ENCODE measurements at places on chromosomes 5 and 9.
A peak's percentile ranks its signal among the peaks of the same experiment; 100 is the strongest.

DNA sequence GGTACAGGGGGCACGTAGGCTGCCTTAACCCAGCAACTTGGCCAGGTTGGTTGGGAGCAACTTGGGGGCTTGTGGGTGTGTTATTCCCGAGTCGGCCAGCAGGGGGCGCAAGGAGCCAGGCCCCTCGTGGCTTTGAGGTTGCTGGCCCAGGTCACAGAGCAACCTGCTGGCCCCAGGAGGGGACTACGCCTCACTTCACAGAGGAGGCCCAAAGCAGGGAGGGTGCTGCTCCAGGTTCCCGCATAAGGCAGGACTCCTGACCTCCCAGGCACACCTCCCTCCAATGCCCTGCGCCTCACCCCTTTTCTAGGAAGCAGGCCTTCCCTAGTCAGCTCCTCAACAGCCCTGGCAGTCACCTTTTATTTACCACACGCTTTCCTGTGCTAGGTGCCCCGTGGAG is 18.1 kb downstream of the KYAT1 start:
- DNase-seq: peak; percentile 30

- DNase-seq: no peak
These were observed 134.7 kb downstream of the DPYSL3 start for GRCh38 chr5:147375151-147375550.

GRCh38 chr5:143316844-143317631 is 86.4 kb downstream of the NR3C1 start:
- peak; percentile 33 for DNase-seq

GRCh38 chr5:40406741-40407211 is 272.9 kb upstream of the PTGER4 start:
- no peak for DNase-seq

DNA sequence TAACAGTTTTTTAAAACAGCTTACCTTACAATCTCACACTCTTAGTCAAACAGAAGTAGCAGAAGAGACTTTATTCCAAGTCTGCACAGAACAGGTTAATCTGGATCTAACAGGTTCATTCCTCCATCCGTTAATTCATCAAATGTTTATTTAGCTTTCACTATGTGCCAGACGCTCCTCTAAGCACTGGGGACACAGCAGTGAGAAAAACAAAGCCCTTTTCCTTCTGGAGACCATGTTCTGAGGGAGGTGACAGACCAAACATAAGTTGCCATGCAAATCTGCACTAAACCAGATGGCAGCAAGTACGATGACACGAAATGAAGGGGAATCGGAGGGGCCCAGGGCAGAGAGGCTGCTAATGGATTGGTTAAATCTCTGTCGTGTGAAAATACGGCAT is 17.1 kb upstream of the GLIPR2 start:
- DNase-seq: no peak

GRCh38 chr9:2345013-2345412 is 276.6 kb upstream of the VLDLR start:
- no peak for DNase-seq

DNA sequence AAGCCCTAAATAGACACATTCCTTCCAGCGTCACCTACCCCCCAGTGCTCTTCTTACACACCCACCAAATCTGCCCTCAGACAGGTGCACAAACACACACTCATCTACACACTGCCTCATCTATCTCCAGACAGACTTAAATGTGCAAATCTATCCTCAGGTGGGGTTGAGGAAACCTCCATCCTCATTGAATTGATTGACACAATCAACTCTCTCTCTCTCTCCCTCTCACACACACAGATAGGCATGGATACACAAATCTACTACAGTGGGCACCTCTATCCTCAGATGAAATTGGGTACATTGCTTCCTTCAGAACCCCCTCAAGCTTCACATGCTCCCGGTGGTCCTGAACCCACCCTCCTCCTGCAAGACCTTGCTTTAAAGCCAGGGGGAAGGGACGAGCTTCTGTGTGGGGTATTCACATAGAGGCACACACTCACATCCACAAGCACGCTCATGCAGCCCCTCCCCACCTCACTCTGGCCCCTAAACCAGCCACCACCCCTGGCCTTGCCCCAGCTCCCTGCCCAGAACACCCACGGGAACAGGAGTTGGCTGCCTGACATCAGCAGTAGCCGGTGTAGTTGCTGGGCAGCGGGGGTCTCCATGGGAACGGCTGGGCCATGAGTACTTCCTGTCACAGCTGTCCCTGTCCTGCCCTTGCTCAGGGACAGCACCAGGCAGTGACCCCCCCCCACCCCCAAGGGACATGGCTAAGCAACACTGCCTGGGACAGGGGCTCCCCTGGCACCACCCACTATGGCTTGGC is 22.8 kb downstream of the PCDH1 start:
- DNase-seq: peak; percentile 35

DNA sequence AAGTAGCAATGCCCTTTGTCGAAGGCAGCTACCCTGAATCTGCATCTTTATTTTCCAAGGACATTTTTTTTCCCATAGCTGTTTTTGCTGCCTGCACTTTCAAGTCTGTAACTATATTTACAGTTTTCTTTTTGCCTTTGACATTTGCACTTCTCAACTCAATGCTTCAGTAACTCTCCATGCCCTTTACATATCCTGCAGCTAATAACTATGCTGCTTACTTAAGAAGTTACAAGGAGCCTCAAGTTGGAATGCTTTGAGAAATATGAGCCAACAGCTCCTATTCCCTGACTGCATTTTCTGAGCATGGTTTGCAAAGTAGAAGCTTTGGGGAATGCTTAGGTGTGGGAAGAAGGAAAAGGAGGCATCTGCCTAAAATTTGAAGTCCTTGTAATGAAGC is 194.8 kb upstream of the TRPC7 start:
- DNase-seq: no peak

GRCh38 chr5:149636861-149637246 is 55.6 kb downstream of the ARHGEF37 start:
- peak; percentile 41 for DNase-seq

DNA sequence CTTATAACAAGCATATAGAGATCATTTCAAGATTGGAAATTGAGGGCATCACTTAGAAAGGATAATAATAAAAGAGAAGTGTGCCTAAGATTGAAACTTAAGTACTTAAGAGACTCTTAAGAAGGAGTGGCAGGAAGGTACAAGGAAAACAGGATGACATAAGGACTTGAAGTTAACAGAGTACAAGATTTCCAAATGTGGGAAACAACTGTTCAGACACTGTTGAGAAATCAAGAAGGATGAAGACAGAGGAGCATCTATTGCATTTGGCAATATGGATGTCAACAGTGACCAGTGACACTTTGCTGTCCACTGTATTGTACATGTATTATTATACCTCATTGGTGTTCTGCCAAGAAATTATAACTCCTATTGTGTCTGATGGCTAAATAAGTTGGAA is 157.8 kb upstream of the PTGER4 start:
- DNase-seq: no peak

- DNase-seq: no peak
These were observed 602.2 kb downstream of the BNC2 start for GRCh38 chr9:16268067-16268881.

DNA sequence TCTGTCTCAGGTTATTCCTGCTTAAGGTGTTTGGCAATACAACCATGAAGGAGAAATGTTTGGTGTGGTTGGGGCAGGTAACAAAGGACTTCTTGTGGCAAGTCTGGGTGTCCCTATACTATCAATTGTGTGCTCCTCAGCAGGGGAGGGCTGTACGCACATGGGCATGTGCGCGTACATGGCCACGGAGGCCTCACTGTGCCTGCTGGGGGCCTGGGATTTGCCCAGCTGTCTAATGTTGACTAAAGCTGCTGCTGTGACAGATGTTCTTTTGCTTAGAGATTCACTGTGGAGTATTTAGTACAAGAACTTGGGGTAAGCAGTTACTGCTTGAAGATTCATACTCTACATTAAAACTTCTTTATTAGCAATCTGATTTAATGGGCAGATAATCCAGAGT is 97.5 kb downstream of the HSPA4 start:
- peak; percentile 63 for DNase-seq

- DNase-seq: no peak
These were observed 12.5 kb upstream of the SLC1A3 start for GRCh38 chr5:36593867-36594266.

DNA sequence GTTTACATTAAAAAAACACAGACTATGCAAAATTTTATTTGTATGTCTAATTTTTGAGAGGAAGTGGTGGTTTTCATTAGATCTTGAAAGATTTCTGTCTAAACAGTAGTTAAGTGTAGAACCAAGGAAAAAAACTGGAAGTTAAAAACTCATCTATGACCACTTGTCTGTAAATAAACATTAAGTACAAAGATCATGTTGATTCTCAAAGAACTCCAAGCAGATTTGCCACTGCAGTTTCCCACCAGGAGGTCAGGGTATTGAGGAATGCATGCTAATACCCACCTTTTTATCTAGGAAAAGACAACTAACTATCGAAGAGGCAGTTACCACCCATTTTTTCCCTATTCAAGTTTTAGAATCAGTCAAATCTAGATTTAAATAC is 1.9 kb downstream of the STOM start:
- DNase-seq: no peak

DNA sequence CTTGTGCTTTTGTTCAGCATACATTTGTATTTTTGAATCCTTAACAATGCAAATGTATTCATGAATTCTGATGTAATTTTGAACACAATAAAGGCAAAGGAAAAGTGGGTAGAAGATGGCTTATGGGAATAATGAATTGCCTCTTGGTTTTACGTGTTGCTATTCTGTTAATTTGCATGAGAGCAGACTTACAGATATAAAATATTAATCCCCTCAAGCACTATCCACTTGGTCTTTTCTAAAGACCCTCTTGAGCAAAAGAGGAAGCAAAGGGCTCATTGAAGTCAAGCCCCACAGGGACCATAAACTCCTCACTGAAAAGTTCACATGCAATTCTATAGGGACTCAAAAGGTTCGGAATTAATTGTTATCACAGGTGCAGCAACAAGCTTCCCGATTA is 51.9 kb downstream of the OSTF1 start:
- no peak for DNase-seq

- DNase-seq: no peak
These were observed 74.7 kb upstream of the UNC5A start for GRCh38 chr5:176735383-176736265.

DNA sequence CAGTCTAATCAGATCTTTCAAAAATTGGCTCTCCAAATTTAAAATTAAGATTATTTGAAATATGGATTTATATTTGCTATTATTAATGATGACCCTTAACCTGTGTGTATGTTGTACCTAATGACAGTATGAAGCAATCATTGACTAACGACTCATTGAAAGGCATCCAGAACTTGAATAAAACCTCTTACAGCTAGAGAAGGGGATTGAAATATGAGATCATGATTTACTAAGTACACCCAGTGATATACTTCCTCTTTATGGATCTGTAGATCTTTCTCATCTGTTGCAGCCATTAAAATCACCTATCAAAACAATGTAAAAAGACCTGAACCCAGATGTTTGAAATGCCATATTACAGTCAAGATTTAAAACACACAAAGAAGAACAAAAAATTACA is 126.5 kb downstream of the RPS23 start:
- DNase-seq: peak; percentile 46

DNA sequence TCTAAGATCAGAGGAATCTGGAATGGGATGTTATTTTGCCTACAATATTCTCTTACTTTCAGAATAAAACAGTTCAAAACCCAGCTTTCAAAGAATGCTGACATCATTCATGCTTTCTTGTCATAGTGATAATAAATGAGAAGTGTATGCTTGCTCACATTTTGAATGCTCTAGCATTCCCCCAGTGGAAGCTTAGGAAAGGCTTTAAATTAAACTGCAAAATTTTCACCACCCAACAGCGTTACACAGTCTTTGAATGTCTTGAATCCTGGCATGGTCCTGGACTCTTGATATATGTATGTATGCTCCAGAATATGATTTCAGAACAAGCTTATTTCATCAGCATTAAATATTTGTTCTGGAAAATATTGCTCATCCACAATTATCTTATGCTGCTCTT is 964.3 kb upstream of the NUDT12 start:
- no peak for DNase-seq

DNA sequence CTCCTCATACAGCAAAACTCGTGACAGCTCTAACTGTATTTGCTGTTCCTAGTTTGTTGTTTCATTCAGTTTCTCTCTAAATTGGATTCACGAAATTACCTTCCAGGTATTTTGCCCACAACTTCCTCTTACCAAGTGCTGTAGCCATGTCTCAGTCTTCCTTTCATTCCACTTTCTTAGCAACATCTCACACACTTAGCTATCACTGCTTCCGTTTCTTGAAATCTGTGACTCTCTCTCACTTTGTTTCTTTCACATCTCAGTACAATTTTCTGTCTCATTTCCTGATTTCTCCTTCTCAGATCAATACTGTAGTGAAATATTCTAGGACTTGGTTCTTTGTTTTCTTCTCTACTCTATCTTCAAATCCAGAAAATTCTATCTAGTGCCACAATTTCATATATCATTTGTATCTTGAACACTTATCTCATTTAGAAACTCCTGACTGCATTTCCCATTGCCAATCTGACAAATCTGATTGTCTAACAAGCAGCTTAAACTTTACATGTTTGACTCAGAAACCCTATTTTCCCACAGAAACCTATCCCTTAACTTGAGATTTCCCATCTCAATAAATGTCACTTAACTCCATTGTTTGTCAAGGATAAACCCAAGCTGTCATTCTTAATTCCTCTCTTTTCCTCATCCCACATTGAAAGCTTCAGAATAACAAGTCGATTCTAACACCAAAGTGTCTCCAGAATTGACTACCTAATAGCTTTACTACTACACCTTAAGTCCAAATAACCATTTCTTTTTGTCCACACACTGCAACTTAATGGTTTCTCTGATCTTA is 303.1 kb downstream of the CDH12 start:
- no peak for DNase-seq

DNA sequence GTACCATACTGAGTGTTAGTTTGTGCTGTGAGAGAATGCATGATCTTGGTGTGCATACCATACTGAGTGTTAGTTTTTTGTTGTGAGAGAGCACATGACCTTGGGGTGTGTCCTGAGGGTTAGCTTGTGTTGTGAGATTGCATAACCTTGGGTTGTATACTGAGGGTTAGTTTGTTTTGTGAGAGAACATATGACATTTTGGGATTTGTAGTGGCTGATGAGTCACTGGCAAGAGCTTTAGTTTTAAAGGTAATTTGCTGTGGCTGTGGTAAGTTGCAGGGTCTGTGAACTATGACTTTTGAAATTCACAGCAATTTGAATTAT is 1068.3 kb upstream of the EDIL3 start:
- no peak for DNase-seq

GRCh38 chr9:86282979-86283535 is 719 bp upstream of the ISCA1 start:
- DNase-seq: peak; percentile 17

GRCh38 chr9:137057545-137057944 is 3.7 kb upstream of the ENTPD2 start:
- peak; percentile 95 for DNase-seq

GRCh38 chr5:145946112-145946861 is 9.9 kb downstream of the SH3RF2 start:
- DNase-seq: no peak

DNA sequence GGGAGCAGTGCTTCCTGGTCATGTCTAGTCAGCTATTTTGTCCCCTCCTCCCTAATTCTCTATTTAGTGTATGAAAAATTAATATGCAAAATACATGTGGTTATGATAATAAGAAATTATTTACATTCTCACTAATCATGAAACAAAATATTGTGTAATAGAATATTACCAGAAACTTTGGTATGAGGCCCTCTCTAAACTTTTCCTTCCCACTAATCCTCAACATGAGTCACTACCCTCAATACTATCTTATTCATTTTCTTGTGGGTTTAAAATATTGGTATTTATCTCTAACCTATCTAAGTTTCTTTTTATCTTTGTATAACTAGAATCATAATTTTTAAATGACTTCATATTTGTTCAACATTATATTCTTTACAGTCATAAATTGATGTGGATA is 545.9 kb upstream of the PTPRD start:
- DNase-seq: no peak

GRCh38 chr9:114033397-114034103 is 44.5 kb downstream of the AMBP start:
- DNase-seq: no peak

Data from NCI-H2171 treated with DMSO at 0.1 percent for 48 hours (cell line).